Stimulated activated CD4-positive, alpha-beta T cell treated with anti-CD3 and anti-CD28 coated beads, Interleukin-1b, Interleukin-23, amount 100 ng/mL, for 1 hour (primary cell): ENCODE measurements at places on chromosomes 1 and 21.
A peak's percentile ranks its signal among the peaks of the same experiment; 100 is the strongest.

- no peak for DNase-seq
Observed at GRCh38 chr1:78375996-78376395, 114.8 kb upstream of the PTGFR start.

- no peak for DNase-seq
Observed at GRCh38 chr1:24635195-24635843, 7.8 kb upstream of the SRRM1 start.

DNA sequence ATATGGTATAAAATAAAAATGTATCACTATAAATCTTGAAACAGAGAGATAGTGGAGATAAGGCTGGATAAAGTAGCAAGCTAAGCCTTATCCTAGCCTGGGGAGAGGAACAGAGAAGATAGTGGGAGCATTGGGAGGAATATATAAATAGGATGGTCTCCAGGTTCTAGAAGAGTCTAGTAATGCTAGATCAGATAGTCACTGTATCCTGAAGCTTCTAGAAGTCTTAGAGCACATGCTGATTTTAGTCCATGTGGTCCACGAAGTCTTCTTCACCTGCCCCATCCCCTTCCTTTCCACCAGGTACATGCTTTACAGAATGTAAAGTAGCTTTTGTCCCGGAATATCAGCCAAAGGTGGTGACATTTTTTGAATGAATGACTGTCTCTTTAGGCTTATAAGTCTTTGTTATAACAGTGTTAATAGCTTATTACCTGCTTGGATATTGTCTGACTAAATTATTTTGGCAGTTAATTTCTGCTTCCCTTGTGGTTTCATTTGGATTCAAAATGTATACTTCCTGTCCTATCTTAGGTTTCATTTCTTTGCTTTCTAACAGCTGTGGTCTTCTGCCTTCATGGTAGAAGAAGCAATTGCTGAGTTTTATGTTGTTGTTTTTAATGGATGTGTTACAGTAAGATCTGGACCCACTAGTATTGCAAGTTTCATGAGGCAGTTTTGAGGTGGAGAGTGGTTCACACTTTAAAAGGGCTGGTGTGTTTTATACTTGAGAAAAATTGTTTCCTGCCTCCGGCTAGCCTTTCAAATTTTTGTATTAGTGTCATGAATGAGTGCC lies 5.9 kb downstream of the SMG7 start:
- DNase-seq: no peak

GRCh38 chr1:245956225-245956624 lies 550.9 kb downstream of the SMYD3 start:
- no peak for DNase-seq

DNA sequence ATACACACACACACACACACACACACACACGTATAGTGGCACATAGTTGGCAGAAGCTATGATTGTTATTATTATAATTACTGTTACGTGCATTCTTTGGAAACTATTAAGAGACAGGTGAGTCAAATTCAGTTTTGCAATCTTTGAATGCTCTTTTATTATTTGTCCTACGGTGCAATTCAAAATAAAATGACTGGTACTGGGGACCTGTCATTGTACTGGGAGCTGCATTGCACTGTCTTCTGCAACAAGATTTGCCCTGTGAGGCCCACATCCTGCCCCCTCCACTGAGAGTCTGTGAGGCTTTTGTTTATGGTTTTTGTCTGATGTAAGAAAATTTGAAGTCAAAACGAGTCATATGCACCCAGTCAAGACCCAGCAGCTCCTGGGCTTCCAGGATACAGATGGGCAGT lies 1.9 kb downstream of the LY9 start:
- DNase-seq: peak; percentile 22

- no peak for DNase-seq
Observed at GRCh38 chr1:20362856-20363255, 72.2 kb downstream of the VWA5B1 start.

GRCh38 chr1:159999204-159999603 lies 32.6 kb downstream of the PIGM start:
- no peak for DNase-seq

DNA sequence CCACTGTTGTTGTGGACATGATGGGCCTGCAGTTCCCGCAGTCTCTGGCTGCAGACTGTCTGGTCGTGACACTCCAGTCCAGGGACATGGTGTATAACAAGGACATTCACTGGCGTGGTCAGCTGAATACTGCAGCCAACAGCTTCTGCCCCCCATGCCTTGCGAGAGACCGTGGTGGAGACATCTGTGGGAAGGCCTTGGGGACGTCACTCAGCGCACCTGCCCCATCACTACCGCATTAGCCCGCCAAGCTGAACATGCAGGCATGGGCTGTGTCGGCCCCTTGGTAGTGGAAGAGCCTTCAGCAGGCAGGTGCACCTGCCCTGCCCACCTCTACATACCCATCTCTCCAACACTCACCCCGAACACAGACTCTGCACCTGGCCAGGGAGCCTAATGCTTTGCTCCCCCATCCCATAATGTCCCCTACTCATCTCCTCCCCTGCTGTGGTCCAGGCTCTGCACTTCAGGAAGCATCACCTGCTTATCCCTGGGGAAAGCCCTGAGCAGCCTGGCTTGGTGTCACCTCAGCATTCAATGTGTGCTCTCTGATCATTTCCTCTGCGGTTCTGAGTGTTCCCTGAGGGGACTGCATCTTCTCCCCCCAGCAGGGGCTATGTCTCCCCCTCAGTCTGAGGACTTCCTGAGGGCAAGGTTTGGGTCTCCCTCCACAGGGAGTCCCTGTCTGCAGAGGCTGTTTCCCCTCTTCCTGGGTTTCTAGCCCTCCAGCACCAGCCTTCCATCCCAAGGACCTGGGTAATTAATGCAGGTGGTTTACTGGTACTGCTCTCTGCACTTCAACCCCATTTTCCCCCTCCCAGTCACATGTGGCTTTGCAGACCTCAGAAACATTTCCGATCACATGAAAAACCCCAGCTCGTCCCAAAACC lies 3.2 kb downstream of the PGLYRP4 start:
- no peak for DNase-seq

- no peak for DNase-seq
Observed at GRCh38 chr1:66712839-66713238, 39.4 kb upstream of the DYNLT5 start.

DNA sequence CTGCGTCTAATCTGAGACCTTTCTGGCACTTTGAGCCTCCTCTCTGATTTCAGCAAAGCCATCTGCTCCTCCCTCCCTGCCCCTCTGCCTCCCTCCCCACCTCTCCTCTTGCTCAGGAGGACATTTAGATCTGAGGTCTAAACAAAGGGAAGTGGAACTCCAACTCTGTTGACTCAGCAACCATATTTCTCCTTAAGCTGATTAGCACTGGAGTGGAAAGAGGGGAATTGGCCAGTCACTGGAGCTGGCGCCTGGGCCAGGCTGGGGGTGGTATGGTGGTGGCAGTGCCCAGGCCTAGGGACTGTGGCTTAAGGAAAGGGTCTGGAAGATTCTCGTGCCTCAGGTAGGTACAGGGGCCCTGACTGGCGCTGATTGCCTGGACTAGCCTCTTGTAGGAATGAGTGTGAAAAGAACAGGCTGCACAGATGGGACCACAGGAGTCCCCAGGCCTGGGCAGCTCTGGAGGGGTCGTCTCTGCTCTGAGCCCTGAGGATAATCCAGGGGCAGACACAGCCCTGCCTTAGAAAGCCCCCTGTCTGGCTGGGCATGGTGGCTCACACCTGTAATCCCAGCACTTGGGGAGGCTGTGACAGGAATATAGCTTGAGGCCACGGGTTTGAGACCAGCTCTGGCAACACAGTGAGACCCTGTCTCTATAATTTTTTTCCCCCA lies 11.9 kb downstream of the SH2D2A start:
- no peak for DNase-seq

DNA sequence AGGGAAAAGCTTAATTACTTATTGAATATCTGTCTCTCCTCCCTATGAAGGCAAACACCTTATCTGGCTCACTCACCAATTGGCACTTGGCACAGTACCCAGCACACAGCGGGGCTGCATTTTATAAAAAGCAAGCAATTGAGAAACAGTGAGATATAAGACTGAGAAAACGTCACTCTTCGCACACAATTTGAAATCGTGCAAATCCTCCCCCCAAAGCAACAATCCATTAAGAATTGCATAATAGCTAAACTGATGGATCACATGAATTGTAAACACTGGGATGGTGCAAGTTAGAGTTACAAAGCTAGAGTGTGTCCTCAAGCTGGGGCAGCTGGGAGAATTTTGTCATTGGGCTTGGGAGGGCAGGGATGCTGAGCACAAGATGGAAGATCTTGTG lies 27.1 kb downstream of the PRDX6 start:
- no peak for DNase-seq

- DNase-seq: no peak
Observed at GRCh38 chr1:8314346-8315280, 3.3 kb upstream of the SLC45A1 start.

GRCh38 chr21:33618407-33618806 lies 23.1 kb downstream of the CRYZL1 start:
- DNase-seq: no peak

DNA sequence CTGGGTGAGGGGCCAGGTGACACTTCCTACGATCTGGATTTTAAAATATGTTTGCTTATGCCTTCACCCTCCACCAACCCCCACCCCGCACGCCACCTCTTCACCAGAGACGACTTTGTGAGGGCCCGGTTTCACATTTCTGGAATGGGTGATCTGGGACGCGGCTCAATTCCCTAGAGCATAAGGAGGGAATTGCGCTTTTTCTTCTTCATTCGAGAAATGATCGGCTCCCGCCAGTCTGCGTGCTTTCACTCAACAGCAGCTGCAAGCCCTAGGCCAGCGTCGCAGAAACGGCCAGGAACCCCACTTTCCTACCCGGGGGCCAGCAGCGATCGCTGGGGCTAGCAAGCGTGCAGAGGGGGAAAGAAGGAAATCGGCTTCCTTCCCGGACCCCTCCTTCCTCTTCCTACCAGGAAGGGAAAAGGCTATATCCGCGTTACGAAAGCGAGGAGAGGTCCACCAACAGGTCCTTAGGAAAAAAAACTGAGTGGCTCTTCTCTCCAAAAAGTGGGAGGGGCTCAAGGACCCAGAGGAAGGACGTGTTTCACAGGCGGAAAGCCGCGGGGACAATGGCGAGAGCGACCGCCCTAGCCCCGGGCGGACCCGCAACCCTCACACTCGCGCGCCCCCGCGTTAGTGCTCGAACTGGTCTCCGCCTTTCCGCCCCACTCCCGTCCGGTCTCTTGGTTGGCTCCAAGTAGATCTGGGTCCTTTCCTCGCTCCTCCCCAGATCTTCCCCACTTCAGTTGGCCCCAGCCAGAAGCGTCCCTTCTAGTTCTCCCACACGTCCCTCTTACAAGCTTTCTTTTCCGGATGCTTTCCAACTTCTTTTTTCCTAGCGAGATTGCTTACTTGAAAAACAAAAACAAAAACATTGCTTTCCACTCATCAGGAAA lies 1.1 kb upstream of the ADAMTS1 start:
- DNase-seq: no peak

DNA sequence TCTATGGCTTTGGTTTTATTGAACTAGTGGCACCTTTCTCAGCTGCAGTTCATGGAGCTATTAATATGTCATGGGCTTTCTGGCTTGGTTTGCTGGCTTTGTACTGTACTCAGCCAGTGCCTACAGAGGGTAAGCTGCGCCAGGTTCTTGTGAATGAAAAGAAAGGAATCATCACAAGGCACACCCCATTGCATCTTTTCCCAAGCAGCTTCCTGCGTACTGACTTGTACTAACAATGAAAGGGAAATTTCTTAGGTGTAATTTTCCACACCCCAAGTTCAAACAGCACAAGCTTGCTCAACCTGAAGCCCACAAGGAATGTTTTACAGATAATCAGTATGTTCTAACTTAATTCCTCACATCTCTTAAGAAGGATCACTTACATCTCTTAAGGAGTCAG lies 78.0 kb upstream of the TNFSF18 start:
- DNase-seq: no peak

- DNase-seq: no peak
Observed at GRCh38 chr21:38277501-38278131, 20.8 kb downstream of the KCNJ15 start.

- DNase-seq: peak; percentile 37
Observed at GRCh38 chr1:201559679-201560162, 20.8 kb downstream of the NAV1 start.
